ENCODE measurements at places on chromosomes 4 and X. TPM values are rescaled to one million over a fixed set of nuclear protein-coding genes. Genes with fewer than 3 reads are reported as not detected.

Gene CFAP99
- not detected for polyA plus RNA-seq

Gene SPANXN3
- not detected for polyA plus RNA-seq

Gene PHKA1
- 3.3 TPM for polyA plus RNA-seq

Gene FMR1NB
- polyA plus RNA-seq = not detected

Gene SSX1
- polyA plus RNA-seq = not detected

- DNase-seq = no peak
These were observed 567.1 kb downstream of the IL15 start for GRCh38 chr4:142203505-142203904.

DNA sequence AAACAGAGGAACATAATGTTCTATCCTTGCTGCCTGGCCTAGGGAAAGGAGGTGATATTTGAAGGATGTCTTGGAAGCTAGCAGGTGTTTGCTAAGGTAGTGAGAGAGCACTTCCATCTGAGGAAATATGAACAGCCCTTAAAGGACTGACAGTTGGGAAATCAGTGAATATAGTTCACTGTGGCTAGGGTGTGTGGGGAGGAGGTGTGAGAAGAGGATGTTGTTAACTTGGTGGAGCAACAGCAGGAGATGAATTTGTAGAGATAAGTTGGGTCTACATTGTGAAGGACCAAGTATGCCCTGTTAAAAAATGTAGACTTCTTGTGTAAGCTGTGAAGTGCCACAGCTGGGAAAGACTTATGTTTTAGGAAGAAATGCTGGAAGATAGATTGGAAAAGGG, 25.5 kb downstream of the TBC1D19 start:
- DNase-seq = no peak

DNA sequence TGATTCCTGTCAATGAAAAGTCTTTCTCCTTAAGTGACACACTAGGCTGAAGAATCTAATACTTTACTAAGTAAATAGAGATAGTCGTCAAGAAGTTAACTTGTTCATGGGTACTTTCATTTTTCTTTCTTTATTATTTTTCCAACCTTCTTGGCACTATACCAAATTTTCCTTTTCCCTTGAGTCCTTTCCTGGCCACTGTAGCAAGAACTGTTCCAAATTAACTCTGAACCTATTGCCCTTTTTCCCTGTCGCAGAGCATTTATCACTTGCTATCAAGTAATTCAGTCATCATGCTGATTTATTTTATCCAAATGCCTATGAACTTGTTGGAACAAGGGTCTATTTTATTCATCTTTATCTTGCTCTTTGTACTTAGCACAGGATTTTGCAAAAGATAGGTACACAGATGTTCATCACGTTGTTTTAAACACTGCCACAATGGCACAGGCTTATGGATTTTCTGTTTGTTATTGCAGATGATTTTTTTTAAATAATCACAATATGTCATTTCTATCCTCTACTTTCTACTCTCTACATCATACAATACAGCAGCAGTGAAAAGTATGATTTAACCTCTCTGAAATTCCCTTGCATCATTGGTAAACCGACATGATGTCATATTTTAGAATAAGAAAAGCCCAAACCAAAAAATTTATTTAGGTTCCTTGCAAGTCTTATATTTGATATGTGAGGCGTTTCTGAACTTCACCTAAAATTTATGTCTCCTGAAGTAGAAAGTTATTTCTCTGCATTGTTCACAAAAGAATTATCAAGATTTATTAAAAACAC, 2352.3 kb downstream of the PCDH7 start:
- DNase-seq = no peak

GRCh38 chr4:181845617-181846016, 397.6 kb upstream of the TENM3 start:
- no peak for DNase-seq

GRCh38 chr4:83093060-83093640, 21.4 kb downstream of the PLAC8 start:
- no peak for DNase-seq

Data from muscle of arm (tissue), 14 donors.